ENCODE measurements at places on chromosomes 12 and 14. TPM values are rescaled to one million over a fixed set of nuclear protein-coding genes. Genes with fewer than 3 reads are reported as not detected.

Gene SSTR1
- not detected for total RNA-seq

Gene CLEC2A
- total RNA-seq: not detected

Gene SYNDIG1L
- not detected for total RNA-seq

Gene NAV3
- 21.5 TPM for total RNA-seq

Gene TTC9
- total RNA-seq: 0.65 TPM

Gene SIX1
- 14.5 TPM for total RNA-seq

Gene MLEC
- 94.1 TPM for total RNA-seq

Gene COX8C
- total RNA-seq: not detected

Gene HOXC12
- total RNA-seq: 1.8 TPM

Gene WNT1
- not detected for total RNA-seq

Gene TULP3
- 16.6 TPM for total RNA-seq

Gene ASPG
- 1.5 TPM for total RNA-seq

Gene PARP2
- 11.2 TPM for total RNA-seq

Gene MMP17
- 15.4 TPM for total RNA-seq

Gene PTCSC3
- not detected for total RNA-seq

Gene SART3
- 36.4 TPM for total RNA-seq

Gene CACNA1C
- 5.3 TPM for total RNA-seq

Gene WSCD2
- total RNA-seq: under 0.01 TPM

Gene CLEC6A
- total RNA-seq: not detected

Gene RILPL1
- total RNA-seq: 12.4 TPM

Gene SLC38A4
- not detected for total RNA-seq

Gene HAL
- total RNA-seq: 0.75 TPM

Gene PELI2
- 21.8 TPM for total RNA-seq

Gene SERPINA3
- 4.9 TPM for total RNA-seq

Gene CCDC197
- total RNA-seq: not detected

Gene DPPA3
- total RNA-seq: not detected

Gene CD163
- total RNA-seq: 1,297 TPM

Gene TBX5
- total RNA-seq: 5.3 TPM

Gene CD4
- 33.0 TPM for total RNA-seq

Gene ANKS1B
- total RNA-seq: 7.5 TPM

Gene TRIM9
- total RNA-seq: 3.3 TPM

Gene TAS2R14
- total RNA-seq: 4.1 TPM

Gene STON2
- 10.5 TPM for total RNA-seq
